ENCODE measurements at places on chromosomes 2 and 18.

- no peak for DNase-seq
Observed at GRCh38 chr2:24385366-24385765, 25.0 kb upstream of the ITSN2 start.

GRCh38 chr2:128157644-128158043, 66.6 kb downstream of the UGGT1 start:
- no peak for DNase-seq

- no peak for DNase-seq
Observed at GRCh38 chr2:148607566-148607965, 37.0 kb upstream of the EPC2 start.

DNA sequence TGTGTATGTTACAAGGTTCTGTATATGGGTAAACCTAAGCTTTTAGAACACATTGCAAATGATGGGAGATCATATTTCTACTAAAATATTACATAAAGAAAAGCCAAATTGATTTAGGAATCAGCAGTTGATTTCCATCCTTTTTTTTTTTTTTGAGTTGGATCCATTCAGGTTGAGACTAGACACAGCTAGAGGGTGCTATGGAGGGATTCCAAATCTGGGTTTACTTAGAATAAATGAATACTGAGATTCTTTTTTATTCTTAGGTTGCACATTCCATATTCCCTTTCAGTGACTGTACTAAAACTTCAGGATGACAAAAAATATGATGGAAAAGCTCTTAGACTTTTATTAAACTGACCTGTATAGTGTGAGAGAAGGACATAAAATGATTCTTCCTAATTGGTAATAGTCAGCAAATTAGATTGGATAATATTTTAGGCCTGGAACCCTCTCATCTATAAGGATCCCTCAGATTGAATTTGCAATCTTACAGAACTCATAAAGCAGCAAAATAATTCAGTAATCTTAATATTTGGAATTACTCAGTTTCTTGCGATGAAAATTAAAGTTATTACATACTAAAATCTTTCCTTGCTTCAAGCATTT, 183.3 kb upstream of the SESTD1 start:
- DNase-seq = no peak

DNA sequence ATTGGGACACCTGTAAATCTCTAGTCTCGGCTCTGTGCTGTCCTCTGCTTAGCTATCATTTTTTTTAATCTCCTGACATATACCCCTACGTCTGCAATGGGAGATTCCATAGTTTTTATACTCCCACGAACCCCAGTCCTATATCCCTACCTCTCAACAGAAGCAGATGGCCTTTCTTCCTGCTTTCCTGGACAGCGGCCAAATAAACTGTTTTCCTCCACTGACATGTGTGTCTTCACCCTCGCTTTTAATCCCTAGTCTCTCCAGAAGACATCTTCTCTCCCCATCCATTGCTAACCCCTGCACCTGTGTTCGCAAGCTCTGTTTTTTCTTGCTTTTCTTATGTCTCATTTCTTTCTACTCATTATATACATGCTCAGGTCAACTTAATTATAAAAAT, 395.4 kb downstream of the EPHA4 start:
- DNase-seq = no peak

DNA sequence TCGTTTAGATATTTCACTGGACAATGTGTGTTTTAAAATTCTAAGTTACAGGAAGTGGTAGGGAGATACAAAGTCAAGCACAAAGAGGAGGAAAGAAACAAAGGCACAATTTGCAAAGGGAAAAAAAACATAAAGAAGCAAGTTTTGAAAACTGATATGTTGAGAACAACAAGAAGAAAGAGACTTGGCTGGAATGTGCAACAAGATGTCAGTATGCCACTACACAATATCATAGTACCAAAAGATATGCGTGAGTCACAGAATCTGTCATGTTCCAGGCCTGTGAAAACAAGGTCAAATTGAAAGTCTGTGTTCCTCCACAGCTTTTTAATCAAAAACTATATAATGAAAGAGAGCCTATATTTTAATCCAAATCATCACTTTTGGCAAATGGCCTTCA, 12.0 kb downstream of the EXOC6B start:
- DNase-seq = no peak

- peak; percentile 78 for DNase-seq
Observed at GRCh38 chr2:44949329-44950151, 8.0 kb downstream of the SIX3 start.

- no peak for DNase-seq
Observed at GRCh38 chr18:8732442-8733360, 27.3 kb downstream of the MTCL1 start.

DNA sequence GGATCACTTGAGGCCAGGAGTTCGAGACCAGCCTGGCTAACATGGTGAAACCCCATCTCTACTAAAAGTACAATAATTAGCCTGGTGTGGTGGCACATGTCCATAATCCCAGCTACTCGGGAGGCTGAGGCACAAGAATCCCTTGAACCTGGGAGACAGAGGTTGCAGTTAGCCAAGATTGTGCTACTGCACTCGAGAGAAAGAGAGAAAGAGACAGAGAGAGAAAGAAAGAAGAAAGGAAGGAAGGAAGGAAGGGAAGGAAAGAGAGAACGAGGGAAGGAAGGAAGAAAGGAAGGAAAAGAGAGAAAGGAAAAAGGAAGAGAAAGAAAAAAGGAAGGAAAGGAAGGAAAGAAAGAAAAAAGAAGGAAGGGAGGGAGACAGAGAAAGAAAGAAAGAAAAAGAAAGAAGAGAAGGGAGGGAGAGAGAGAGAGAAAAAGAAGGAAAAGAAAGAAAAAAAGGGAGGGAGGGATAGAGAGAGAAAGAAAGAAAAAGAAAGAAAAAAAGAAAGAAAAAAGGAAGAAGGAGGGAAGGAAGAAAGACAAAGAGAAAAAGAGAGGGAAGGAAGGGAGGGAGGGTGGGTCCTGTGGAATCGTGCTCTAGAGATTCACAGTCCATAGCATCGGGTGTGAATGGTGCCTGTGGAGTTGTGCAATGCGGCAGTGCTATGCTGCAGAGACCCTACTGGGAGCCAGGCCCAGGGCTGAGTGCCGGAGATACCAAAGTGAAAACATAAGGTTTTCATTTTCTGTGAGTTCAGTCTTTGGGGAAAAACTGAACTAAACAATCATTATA, 4.6 kb upstream of the SDC1 start:
- DNase-seq = peak; percentile 66

GRCh38 chr2:152716805-152717227, 445 bp downstream of the PRPF40A start:
- no peak for DNase-seq

- no peak for DNase-seq
Observed at GRCh38 chr2:197307933-197308521, 2.6 kb downstream of the ANKRD44 start.

DNA sequence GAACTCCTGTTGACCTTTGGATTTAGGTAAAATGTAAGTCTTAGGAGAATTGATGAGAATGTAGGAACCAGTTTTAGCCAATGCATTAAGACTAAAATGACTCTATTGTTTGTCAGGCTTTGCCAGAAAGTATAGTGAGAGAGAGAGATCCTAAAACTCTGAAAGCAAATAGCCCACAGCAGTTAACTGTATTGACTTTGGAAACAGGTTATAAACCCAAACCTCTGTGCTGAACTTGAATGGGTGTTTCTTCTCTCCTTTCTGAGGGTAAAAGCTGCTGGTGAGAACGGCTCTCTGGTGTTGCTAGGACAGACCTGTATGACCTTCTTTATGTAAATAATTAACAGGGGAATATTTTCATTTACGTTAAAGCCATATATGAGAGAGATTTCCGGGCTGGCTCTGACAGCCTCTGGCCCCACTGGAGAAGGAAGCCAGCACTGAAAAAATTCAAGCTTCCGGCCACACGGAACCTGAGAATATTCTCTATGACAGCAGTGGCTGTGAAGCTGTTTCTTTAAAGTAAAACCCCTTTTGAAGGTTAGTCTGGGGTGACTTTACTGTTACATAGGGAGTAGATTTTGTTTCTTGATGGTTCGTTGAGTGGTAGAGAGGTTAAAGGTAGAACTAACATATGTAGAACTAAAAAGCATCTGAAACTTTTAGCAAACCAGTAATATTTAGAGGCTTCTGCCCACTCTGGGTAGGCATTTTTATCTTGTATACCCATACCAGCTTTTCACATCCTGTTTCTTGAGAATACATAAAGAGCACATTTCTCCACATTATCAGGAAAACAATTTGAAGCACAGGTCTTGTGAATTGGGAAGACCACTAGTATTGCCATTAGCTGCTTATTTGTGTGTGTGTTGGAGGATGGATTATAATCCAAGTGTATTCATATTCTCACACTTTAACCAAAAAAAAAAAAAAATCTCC, 123.8 kb downstream of the SPTBN1 start:
- no peak for DNase-seq

- DNase-seq = no peak
Observed at GRCh38 chr18:27544206-27544605, 359.1 kb upstream of the CHST9 start.

DNA sequence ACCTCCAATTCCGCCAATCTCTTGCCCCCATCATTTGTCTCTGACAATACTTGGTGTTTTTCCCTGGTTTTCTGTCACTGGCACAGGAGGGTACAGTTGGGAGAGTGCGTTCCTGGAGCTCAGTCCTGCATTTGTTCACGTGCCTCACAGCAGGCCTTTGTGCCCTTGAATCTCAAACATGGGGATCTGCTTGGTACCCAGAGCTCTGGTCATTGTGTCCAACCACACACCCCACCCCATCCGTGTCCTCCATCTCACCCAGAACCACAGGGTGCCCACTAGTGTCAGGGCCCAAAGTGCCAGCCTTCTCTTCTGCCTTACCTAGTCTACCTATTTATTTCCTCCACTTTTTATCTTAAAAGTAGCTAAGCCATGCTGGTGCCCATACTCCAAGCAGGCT, 16.2 kb downstream of the GAREM2 start:
- no peak for DNase-seq

DNA sequence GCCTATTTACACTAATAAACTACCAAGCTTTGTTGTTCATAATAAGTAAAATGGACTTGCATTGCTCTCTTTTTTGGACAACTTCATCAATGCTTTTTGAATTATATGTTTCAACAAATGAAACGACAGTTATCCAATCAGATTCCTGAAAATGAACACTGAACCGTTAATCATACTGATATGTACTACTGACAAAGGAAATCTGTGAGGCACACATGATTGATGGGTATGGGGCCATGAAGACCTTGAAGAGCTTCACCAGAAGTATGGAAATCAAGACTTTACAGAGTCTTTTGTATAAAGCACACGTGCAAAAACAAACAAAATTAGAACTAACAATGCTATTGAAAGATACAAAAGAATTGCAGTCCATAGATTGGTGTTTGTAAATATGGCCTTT, 51.2 kb downstream of the HNMT start:
- DNase-seq = no peak

- no peak for DNase-seq
Observed at GRCh38 chr2:134146161-134146560, 107.7 kb upstream of the MGAT5 start.

DNA sequence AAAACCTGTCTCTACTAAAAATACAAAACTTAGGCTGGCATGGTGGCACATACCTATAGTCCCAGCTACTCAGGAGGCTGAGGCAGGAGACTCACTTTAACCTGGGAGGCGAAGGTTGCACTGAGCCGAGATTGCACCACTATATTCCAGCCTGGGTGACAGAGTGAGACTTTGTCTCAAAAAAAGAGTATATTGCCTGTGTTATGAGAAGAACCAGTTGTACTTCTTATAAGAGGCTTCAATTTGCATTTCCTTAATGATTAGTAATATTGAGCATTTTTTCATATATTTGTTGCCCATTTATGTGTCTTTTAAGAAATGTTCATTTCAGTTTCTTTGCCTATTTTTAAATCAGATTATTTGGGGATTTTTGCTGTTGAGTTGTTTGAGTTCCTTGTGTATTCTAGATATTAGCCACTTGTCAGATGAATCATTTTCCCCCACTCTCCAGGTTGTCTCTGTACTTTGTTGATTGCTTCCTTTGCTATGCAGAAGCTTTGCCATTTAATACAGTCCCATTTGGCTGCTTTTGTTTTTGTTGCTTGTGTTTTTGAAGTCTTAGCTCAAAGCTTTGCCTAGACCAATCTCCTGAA, 75.8 kb upstream of the LRPPRC start:
- DNase-seq = no peak

DNA sequence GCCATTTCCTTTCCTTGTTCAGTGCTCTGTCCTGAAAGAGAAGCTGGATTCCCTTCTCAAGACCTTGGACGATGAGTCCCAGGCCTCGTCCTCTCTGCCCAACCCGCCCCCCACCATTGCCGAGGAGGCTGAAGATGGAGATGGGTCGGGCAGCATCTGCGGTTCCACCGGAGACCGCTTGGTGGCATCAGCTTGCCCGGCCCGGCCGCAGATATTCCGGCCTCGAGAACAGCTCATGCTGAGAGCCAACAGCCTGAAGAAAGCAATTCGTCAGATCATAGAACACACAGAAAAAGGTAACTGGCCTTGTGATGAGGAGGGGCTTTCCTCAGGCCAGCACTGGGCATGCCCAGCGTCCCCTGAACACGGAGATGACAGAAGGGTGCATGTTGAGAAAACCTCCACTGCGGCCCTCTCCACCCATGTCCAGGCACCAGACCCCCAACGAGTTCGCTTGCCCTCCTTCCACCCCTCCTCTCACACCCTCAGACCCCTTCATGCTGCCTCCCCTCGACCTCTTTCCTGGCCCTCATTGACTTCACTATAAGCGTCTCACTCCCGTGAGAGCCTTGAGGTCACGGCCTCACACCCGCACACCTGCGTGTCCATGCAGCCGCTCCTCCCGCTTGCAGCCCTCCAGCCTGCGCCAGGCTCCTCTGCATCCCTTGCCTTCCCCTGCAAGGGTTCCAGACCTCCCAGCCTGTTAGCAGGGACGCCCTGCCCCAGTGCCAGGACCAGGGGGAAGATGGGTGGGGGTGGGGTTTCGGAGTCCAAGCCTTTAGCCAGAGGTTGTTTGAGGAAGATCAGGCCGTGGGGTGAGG, 95.0 kb downstream of the DGKD start:
- peak; percentile 82 for DNase-seq

DNA sequence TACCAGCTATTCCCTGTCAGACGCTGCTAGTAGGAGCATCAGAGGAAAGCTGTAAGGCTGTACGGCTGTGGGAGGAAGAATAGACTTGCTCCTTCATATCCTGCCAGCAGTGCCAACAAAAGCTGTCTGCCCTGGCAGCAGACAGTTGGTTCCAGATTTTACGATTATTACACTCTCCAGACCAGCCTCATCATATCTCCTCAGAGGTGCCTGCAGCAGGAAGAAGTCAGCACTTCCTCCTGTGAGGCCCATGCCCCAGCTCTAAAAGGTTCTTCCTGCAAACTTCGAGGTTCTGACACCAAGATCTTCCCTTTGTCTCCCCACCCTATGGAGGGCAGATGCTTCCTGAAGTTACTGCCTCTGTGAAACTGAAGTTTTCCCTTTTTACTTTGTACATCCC, 537.7 kb upstream of the PKDCC start:
- DNase-seq = no peak

GRCh38 chr2:76381624-76382023, 670.9 kb upstream of the GCFC2 start:
- no peak for DNase-seq

GRCh38 chr2:201980389-201980821, 53.2 kb upstream of the FZD7 start:
- no peak for DNase-seq

DNA sequence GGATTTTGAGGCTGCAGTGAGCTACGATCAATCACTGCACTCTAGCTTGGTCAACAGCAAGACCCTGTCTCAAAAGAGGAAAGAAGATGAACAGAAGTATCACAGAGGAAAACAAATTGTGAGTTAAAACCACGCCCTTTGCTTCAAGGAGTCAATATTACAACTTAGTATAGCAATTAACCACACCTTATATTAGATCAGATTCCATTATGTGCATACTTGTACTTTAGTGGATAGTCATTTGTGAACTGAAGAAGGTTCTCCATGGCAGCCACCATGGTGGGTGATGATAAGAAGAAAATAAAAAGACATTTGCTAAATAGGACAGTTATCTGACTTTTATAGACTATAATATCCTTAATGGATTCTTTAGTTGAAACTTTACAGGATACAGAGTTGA, 72.3 kb upstream of the EFEMP1 start:
- DNase-seq = no peak
